ENCODE measurements at places on chromosomes 7 and 10.

- DNase-seq: peak; percentile 9
Observed at GRCh38 chr7:127396184-127396583, 3.7 kb upstream of the ZNF800 start.

- DNase-seq: peak; percentile 68
Observed at GRCh38 chr7:114426824-114427223, 12.2 kb downstream of the FOXP2 start.

GRCh38 chr10:32377458-32378259 lies 30.7 kb upstream of the EPC1 start:
- peak; percentile 94 for DNase-seq

GRCh38 chr10:90204131-90204955 lies 503.0 kb downstream of the KIF20B start:
- DNase-seq: no peak

DNA sequence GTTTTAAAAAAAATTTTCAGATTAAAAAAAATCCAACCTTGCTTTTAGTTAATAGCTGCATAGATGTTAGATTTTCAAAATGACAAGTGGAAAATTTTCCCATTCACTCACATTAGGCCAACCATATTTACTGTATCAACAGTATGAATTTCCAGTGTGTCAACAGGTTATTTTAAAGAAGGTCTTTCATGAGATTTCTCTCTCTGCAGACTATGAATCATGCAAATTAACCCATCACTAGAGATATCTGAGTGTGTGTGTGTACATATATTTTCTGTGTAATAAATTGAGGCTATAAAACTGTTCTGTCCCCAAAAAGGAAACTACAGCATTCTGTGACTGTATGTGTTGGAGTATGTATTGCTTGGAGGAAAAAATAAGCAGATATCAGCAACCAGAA lies 305.6 kb downstream of the ARL4A start:
- no peak for DNase-seq

- DNase-seq: no peak
Observed at GRCh38 chr7:12655161-12655560, 32.3 kb upstream of the ARL4A start.

DNA sequence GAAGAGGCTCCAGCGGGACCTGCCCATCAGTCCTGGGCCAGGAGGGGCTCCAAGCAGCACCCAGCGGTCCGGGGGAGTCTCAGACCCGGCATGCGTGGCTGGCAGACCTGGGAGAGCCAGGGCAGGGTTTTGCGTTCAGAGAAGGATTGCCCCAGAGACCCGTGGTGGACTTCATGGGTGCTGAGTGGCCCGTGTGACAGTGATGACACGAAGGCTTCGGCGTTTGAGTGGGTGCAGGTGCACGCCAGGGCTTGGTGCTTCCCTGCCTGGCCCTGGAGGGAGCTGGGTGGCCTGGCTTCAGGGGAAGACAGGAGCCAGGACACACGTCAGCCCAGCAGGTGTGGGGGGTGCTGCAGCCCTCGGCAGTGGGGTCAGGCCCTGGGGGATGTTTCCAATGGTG lies 13.9 kb downstream of the ORAI2 start:
- DNase-seq: no peak

DNA sequence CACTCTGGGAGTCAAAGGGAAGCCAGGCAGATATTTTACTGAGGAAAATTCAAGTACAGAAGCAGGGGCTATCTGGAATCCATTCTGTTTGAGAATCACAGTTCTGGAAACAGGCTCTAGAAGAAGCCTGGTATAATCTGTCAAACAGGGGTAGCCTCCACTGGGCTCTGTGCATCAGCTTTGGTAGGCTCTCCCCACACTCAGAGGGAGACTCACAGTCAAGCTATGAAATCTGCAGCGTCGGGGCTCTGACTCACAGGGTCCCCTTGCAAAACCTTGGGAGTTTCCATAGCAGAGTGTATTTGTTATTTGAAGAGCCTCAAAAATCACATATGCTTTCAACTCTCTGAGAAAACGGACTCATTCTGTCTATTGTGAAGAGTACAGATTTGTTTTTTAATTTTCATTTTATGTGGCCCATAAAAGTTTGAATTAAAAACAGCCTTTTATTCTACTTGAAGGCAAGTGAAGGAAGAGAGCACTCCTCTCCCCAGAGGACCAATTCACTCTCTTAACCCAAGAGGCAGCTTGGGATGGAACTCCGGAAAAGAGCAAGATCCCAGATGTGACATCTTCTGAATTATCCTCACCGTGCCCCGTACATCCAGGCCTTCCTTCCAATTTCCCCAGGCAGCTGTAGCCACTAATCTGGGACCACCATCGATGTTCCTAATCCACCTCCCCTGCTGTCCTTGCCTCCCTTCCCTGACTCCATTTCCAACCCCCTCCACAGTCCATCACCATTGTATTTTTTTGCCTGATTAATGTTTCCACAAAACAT lies 590.9 kb upstream of the MGMT start:
- peak; percentile 40 for DNase-seq

DNA sequence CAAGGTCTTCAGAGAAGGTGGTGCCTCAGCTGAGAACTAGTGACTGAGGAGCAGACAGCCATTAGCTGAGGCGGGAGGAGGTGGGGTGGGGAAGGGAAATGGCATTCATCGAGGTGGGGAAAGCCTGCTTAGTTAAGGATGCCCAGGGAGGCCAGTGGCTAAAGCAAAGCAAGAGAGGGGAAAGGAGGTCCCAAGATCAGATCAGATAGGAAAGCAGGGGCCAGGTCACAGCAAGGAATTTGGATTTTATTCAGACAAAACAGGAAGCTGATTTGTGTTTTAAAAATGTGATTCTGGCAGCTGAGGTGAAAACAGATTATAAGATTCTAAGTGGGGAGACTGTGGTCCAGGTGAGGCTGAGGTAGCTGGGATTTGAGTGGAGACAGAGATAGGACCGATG lies 45.8 kb downstream of the CNNM1 start:
- DNase-seq: no peak

DNA sequence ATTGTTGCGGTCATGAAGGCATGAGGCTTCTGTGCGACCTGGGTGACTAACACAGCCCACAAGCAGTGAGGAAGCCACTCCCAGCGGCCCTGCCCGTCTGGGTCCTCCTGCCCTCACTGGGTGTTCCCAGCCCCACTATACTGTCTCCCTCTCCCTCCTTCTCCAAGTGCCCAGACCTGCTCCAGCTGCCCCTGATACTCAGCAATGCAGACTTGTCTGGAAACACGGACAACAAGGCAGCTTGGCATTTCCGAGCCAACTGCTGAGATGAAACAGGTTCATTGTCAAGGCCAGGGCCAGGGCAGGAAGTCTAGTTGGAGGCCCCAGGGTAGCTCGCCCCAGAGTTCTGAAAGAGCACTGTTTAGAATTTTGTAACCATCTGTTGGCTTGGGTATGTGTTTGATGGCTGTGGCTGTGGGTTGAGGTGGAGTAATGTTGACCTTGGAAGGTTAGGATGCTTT lies 95.7 kb downstream of the RBM20 start:
- no peak for DNase-seq

- no peak for DNase-seq
Observed at GRCh38 chr7:130488392-130489139, 3.3 kb upstream of the MEST start.

GRCh38 chr7:132109769-132110168 lies 466.5 kb downstream of the PLXNA4 start:
- DNase-seq: no peak

GRCh38 chr7:78055599-78055998 lies 257.0 kb downstream of the PHTF2 start:
- DNase-seq: no peak

Data from eye (tissue), 1 donor.